ENCODE measurements at places on chromosomes 16 and 17.

GRCh38 chr16:19522397-19522732 lies 467 bp upstream of the GDE1 start:
- no peaks in the 10 kb centered on the region for H3K27me3 ChIP-seq
- H3K4me3 ChIP-seq, result peak overlapping the region; percentile 89
- DNase-seq, result no peak

GRCh38 chr16:78340590-78340989 lies 241.1 kb downstream of the WWOX start:
- no peak overlapping the region for H3K4me3 ChIP-seq
- H3K27me3 ChIP-seq, result no peaks in the 10 kb centered on the region
- DNase-seq, result no peak
- no peaks in the 10 kb centered on the region for H3K4me1 ChIP-seq

DNA sequence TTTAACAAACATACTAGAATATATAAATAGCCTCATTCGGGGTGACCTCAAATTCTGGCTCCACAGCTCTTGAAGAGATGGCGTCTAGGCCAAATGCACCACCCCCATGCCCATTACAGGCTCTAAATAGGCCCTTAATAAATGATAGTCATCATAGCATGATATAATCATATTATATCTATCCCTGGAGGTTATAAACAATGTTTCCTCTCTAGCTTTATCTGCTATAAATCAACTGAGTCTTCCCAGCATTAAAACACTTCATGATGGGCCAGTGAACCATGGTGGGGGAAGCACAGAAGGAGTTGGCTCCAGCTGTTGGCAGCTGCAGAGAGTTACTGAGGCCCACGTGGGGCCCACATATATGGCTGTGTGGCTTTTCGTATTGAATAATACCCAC lies 214.9 kb upstream of the MPHOSPH6 start:
- DNase-seq, result peak; percentile 57
- H3K36me3 ChIP-seq, result no peaks in the 10 kb centered on the region
- no peak overlapping the region for H3K27ac ChIP-seq
- H3K27me3 ChIP-seq, result no peaks in the 10 kb centered on the region
- peaks cover 10% of the 10 kb centered on the region for H3K4me1 ChIP-seq
- H3K4me3 ChIP-seq, result no peak overlapping the region

- H3K27me3 ChIP-seq, result no peaks in the 10 kb centered on the region
- no peak for DNase-seq
- H3K27ac ChIP-seq, result peak overlapping the region; percentile 76
- H3K4me1 ChIP-seq, result no peaks in the 10 kb centered on the region
Measured at GRCh38 chr16:30335598-30336474, 19.3 kb downstream of the CD2BP2 start.

DNA sequence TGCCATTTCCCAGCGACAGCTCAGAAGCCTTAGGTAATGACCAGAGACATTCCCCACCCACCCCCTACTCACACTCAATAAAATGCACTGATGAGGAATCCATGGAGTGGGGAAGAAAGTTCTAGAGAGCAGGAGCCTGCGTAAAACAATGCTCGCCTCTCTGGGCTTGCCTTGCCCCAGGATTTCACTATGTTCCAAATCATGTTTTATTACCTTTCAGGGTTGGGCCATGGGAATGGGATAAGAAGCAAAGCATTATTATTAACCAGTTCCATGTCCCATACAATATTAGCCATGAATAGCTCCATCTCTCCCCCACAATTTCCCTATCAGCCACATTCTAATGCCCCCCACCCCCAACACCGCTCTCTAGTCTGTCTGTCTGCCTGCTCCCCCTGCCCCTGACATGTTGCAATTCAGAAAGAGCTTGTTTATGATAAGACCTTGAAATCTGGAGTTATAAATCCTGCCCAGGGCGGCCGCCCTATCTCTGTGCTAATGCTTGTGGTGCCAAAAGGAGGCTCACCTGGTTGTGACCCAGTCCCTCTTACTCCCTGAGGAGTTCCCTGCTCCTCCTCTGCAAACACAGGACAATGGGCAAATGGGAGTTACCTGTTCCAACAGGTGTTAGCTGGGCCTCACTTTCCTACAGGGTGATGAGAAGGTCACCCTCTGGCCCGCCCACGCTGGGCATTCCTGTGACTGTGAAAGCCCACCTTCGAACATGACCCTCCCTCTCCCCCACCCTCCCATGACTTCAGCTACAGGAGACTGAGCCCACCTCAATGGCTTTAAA lies 28.0 kb upstream of the DDX52 start:
- H3K27ac ChIP-seq, result peak overlapping the region; percentile 74
- no peaks in the 10 kb centered on the region for H3K4me1 ChIP-seq
- no peaks in the 10 kb centered on the region for H3K36me3 ChIP-seq

GRCh38 chr17:3602499-3602898 lies 6.7 kb downstream of the TRPV1 start:
- no peak overlapping the region for H3K27ac ChIP-seq
- no peaks in the 10 kb centered on the region for H3K27me3 ChIP-seq
- H3K4me3 ChIP-seq, result no peak overlapping the region
- peak; percentile 61 for DNase-seq
- H3K36me3 ChIP-seq, result no peaks in the 10 kb centered on the region

DNA sequence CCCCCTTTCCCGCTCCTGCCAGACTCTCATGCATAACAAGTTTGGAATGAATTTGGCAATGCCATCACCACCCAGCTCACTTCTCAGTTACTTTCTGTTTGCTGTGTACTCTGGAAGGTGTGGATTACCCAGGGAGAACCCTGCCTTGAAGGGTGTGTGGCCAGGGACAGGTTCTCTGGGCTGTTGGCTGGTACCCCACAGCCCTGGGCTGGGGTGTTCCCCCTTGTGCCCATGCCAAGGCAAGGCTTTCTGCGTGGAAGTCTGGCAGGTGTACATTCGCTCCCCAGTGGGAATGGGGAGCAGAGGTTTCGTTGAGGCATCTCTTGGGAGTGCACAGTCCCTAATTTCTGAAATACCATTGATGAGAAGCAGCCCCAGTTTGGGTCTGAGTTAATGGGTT lies 187.7 kb downstream of the CCDC182 start:
- H3K27ac ChIP-seq, result no peak overlapping the region
- no peak for DNase-seq
- H3K4me1 ChIP-seq, result peaks cover 16% of the 10 kb centered on the region
- no peaks in the 10 kb centered on the region for H3K36me3 ChIP-seq
- H3K4me3 ChIP-seq, result no peak overlapping the region

- no peaks in the 10 kb centered on the region for H3K36me3 ChIP-seq
- no peak overlapping the region for H3K27ac ChIP-seq
- peak; percentile 89 for DNase-seq
- H3K27me3 ChIP-seq, result no peaks in the 10 kb centered on the region
- no peak overlapping the region for H3K4me3 ChIP-seq
Measured at GRCh38 chr17:78289802-78290363, 58.5 kb downstream of the TMEM235 start.

DNA sequence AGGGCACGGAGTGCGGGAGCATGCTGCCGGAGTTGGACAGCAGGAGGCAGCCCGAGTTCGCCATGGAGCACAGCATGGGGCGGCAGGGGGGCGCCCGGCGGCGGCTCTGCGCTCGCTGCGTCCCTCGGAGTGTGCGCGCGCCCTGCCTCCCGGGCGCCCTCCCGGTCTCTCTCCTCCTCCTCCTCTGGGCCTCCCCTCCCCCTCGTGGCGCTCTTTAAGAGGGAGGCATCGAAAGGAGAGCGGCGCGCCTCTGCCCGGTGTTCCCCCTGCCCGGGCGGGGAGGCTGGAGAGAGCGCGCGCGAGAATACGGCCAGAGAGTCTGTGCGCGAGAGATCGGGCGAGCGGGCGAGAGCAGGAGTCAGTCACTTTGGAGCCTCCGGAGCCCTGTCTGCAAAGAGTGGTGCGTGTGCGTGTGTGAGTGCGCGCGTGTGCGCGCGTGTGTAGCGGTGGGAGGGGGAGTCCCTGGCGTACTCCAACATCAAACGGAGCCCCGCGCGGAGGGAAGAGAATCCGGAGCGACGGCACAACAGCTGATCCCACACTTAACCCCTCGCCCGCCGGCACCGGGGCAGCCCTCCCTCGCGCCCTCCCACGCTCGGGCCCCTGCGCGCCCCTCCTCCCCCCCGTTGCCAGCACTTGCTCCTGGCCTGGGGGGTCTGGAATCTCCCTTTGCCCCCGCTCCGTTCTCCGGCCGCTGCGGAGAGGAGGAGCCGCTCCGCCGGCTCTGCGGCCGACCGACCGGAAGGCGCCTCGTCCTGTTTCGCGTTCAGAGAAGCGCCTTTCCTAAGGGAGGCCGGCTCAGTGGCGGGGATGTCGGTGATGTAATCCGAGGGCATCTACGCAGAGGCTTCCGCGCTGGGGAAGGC lies 108.9 kb downstream of the ENGASE start:
- peaks cover 3% of the 10 kb centered on the region for H3K4me1 ChIP-seq
- peak; percentile 91 for DNase-seq
- H3K36me3 ChIP-seq, result no peaks in the 10 kb centered on the region
- H3K27me3 ChIP-seq, result peaks cover 78% of the 10 kb centered on the region
- H3K27ac ChIP-seq, result no peak overlapping the region

Data from SK-N-SH (cell line).